ENCODE measurements at places on chromosomes 3 and 15. TPM values are rescaled to one million over a fixed set of nuclear protein-coding genes. Genes with fewer than 3 reads are reported as not detected.

Gene MEX3B
- 46.1 TPM for total RNA-seq

Gene ROPN1
- total RNA-seq = not detected

Gene COX5A
- total RNA-seq = 307 TPM

Gene SERPINI2
- 0.70 TPM for total RNA-seq

Gene MYZAP
- 9.9 TPM for total RNA-seq

Gene PHLDB2
- 43.5 TPM for total RNA-seq

GRCh38 chr3:190381441-190381840, 6.5 kb upstream of the CLDN16 start:
- no peak overlapping the region for H3K4me3 ChIP-seq
- H3K36me3 ChIP-seq = no peaks in the 10 kb centered on the region
- no peaks in the 10 kb centered on the region for H3K27me3 ChIP-seq
- no peak for DNase-seq
- H3K27ac ChIP-seq = no peak overlapping the region
- peaks cover 5% of the 10 kb centered on the region for H3K4me1 ChIP-seq

- H3K36me3 ChIP-seq = no peaks in the 10 kb centered on the region
- no peak for DNase-seq
- no peak overlapping the region for H3K27ac ChIP-seq
- H3K27me3 ChIP-seq = peaks cover 37% of the 10 kb centered on the region
These were observed 13.7 kb upstream of the CCR3 start for GRCh38 chr3:46228260-46229242.

- H3K4me1 ChIP-seq = no peaks in the 10 kb centered on the region
- no peak overlapping the region for H3K4me3 ChIP-seq
- no peaks in the 10 kb centered on the region for H3K36me3 ChIP-seq
- H3K27ac ChIP-seq = no peak overlapping the region
These were observed 114.0 kb upstream of the C2CD4B start for GRCh38 chr15:62279041-62279440.

- H3K4me1 ChIP-seq = peaks cover 61% of the 10 kb centered on the region
- no peaks in the 10 kb centered on the region for H3K36me3 ChIP-seq
- DNase-seq = no peak
- no peaks in the 10 kb centered on the region for H3K27me3 ChIP-seq
- no peak overlapping the region for H3K4me3 ChIP-seq
These were observed 462.0 kb downstream of the PDCD6IP start for GRCh38 chr3:34260271-34261000.

GRCh38 chr15:95303713-95304112, 1026.8 kb upstream of the NR2F2 start:
- no peaks in the 10 kb centered on the region for H3K27me3 ChIP-seq
- no peak for DNase-seq
- peaks cover 5% of the 10 kb centered on the region for H3K4me1 ChIP-seq
- H3K4me3 ChIP-seq = no peak overlapping the region
- no peaks in the 10 kb centered on the region for H3K36me3 ChIP-seq

- H3K4me3 ChIP-seq = no peak overlapping the region
- H3K36me3 ChIP-seq = no peaks in the 10 kb centered on the region
- H3K27me3 ChIP-seq = no peaks in the 10 kb centered on the region
- H3K27ac ChIP-seq = peak overlapping the region; percentile 63
These were observed 25.6 kb downstream of the TMEM207 start for GRCh38 chr3:190424108-190424477.
